ENCODE measurements at places on chromosomes 2 and 18. TPM values are rescaled to one million over a fixed set of nuclear protein-coding genes. Genes with fewer than 3 reads are reported as not detected.

TIMM21 gene
- 46.7 TPM for total RNA-seq

MROH2A gene
- 0.33 TPM for total RNA-seq

TMEM247 gene
- not detected for total RNA-seq

DNA sequence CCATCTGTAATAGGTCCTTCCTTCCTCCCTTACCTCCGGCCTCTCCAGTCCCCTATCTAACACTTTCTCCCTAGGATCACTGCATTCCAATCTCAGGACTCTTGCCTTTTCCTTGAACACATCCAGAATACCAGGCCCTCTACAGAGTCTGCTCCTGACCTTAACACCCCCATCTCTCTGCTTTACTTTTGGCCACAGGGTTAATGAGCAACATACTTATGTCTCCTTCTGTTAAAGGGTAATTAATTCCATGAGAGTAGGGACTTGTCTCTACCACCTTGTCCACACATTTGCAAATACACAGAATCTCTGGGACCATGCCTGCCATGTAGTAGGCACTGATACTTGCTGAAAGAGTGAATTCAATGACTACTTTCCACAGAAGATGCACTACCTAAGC, 94.9 kb downstream of the COBLL1 start:
- DNase-seq, result no peak

- DNase-seq, result no peak
Observed at GRCh38 chr2:118841828-118842461, 5.5 kb downstream of the EN1 start.

DNA sequence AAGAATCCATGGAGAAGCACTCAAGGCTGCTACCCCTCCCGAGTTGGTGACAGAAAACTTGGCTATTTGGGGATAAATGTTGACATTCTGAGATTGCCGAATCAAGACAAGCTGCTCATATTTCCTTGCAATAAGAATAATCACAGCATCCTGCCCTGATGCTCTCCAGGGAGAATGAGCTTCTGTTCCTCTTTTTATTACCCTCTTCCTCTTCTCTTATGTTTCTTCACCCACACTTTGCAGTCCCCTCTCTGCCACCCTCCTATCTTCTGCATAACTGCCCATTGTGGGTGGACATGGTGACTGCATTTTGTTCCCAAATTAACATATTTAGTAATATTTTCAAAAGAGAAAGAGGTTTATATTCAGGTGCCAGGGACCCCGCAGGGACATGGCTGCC, 11.9 kb upstream of the MSGN1 start:
- no peak for DNase-seq

GRCh38 chr2:134453973-134454372, 200.1 kb downstream of the MGAT5 start:
- no peak for DNase-seq

DNA sequence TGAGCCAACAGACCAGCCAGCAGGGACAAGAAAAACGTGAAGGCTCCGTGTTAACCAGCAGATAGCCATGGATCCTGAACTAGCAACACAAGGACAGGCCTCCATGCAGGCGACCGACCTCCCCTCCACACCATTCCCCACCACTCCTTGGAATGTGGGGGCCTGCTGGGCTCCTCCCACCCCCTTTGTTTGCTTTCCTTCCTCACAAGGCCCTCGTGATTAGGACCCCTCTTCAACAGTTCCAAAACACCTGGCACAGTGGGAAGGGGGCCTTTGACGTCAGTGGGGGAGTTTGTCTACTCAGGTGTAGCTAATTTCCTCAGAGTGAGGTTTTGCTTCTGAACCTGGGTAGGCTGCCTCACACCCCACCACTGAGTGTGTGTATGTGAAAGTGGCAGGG, 37.8 kb downstream of the SLC14A2 start:
- DNase-seq, result no peak

- DNase-seq, result peak; percentile 62
Observed at GRCh38 chr2:9782197-9782719, 61.0 kb upstream of the TAF1B start.

DNA sequence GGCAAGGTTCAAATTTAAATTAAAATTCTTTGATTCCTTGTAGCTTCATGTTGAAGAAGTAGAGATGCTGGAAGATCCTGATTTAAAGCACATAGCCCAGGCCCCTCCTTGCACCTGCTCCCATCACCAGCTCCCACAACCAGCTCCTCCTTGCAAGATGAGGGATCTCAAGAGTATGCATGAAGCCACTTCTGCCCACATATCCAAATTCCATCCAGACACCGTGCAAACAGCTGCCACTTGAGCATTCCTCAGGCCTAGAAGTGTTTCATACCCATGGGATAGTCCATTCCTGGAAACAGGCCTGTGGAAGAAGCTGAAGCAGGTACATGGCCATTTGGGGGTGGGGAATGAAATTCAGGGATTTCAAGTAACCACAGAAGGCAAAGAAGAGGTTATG, 32.4 kb upstream of the ITPRID2 start:
- no peak for DNase-seq

DNA sequence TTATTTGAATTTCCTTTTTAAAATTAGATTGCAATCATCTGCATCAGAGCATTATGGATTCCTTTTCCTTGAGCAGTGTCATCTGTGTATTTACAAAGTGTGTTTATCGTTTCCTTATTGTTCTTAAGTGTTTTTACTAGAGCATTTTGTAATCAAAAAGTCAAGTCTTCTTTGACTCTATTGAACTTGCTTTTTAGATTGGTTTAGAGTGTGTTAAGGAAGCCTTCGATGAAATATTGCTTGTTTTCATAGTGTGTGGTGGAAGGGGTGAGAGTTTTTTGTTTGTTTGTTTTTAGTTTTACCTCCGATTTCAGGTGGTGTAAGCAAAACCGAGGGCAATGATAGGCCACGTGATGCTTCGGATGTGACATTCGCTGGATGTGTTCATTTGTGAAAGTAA, 45.7 kb downstream of the ARHGAP28 start:
- no peak for DNase-seq

- no peak for DNase-seq
Observed at GRCh38 chr2:111057045-111057444, 63.7 kb upstream of the BCL2L11 start.

GRCh38 chr2:237497838-237498186, 10.8 kb downstream of the MLPH start:
- no peak for DNase-seq
